HFFc6 (cell line): ENCODE measurements at places on chromosomes 12 and 14.
A peak's percentile ranks its signal among the peaks of the same experiment; 100 is the strongest.

GRCh38 chr14:56121816-56122215, 3.6 kb downstream of the PELI2 start:
- no peak for DNase-seq

DNA sequence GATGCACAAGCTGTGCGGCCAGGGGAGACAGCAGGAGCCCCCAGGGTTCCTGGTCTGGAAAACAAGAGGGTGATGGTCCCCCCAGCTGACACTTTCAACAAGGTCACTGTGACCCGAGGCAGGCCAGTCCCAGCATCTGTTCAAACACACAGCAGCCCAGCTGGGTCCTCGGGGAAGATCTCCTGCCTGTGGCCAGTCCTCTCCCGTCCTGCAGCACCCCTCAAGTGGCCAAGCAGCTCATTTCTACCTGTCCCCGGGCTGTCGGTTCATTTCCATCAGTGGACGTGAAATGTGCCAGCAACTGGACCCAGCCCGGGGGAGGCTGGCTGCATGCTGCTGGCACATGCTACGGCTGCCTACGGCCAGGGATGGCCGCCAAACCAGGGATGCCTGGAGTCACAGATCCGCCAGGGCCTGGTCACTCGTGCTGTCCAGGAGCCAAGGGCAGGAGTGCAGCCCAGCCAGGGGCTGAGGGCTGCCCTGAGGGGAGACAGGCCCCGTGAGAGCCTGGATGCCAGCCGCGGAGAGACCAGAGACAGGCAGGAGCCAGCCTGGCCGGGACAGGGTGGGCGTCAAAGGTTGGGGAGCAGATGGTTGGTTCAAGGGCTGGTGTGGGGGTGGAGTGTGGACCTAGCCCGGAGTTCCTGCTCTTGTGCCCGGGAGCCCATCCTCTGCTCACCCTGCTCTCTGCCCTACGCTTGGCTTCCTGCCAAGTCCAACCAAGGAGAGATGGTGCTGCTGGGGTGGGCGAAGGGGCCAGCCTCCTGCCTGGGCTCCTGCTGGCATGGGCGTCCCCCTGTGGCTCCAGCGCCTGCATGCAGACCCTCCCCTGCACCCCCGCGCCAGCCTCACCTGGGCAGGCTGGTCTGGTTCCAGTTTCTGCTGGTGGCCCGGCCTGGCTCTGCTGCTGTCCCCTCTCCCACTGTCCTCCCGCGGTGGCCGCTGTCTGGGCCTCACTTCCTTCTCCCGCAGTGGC, 143.8 kb downstream of the ADGRD1 start:
- no peak for DNase-seq

DNA sequence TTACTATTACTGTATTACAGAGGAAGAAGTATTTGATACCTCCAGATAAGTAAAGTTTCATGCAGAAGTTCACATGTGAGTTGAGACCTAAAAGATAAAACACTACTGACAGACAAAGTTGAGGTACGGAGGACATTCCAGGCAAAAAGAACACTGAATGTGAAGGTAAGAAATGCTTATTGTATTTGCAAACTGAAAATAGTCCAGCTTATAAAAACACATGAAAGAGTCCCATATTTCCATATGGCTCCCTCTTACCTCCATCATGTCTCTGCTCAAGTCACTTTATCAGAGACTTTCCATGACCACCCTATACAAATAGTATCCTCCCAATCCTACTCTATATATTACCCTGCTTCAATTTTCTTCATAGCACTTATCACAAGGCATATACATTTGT, 35.8 kb downstream of the SENP1 start:
- DNase-seq = no peak

DNA sequence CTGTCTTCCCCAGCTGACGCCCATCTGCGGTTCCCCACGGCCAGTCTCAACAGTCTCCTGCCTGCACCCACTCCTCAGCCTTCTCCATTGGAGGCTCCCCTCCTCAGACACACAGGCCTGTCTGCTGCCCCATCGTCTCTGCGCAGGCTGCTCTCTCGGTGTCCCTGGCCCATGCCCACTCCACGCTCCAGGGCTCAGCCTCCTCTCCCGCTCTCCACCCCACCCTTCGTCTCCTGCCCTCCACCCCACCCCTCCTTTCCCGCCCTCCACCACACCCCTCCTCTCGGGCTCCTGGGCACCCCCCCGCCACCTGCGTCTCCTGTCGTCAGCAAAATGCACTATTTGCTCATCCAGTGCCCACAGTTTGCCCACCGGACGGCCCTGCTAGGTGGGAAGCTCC, 119.6 kb upstream of the DIO3 start:
- DNase-seq = no peak

GRCh38 chr12:14956024-14956891, 5.1 kb downstream of the ARHGDIB start:
- DNase-seq = no peak

- DNase-seq = peak; percentile 17
Measured at GRCh38 chr12:121494093-121494787, 86.6 kb downstream of the KDM2B start.

GRCh38 chr12:67939611-67940010, 49.6 kb upstream of the IFNG-AS1 start:
- no peak for DNase-seq

GRCh38 chr12:64383675-64384074, 6.9 kb downstream of the C12orf56 start:
- no peak for DNase-seq

DNA sequence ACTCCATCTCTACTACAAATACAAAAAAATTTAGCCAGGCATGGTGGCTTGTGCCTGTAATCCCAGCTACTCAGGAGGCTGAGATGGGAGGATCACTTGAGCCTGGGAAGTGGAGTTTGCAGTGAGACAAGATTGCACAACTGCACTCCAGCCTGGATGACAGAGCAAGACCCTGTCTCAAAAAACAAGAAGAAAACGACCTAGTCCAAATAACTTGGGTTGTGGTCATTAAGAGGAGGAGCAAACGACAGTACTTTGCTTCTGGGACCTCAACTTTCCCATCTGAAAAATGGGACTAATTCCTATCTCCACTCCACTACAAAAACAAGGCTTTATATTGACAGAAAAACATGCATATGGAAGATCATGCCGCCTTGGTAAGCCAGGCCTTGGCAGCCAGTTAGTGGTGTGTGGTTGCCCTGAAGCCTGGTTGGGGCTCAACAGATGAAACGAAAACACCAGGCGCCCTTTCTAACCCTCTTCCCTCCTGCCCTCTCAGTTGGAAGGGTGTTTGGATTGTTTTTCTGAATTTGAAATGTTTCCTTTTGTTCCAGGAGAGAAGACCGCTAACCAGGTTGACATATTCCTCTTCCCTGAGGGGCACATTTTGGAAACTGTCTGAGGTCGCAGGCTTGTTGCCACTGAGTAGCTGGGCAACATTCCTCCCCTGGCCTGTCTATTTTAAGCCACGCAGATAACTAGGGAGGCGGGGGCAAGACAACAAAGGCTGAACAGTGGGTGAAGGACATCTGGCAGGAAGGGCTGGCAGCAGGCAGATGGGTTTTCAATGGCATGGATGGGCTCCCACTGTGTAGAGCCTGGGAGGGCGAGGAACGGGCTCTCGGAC, 13.7 kb upstream of the VPS37B start:
- DNase-seq = no peak

DNA sequence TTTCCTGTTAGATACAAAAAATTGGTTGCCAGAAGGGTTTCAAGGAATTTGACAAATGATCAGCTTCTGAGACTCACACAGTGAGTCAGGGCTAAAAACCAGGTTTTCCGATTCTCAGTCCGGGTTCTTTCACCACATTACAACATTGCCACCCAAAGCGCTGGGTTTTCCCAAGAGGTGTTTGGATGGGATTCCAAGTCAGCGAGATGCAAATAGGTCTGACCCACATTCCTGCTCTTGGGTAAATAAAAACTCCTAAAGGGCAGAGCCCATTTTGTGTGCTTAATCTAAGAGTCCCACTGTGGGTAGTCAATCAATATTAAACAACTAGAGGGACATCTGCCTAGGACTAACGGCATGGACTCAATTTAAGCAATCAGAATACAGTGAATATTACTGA, 5.4 kb upstream of the RIC8B start:
- no peak for DNase-seq

GRCh38 chr12:120999191-121000120, 16.8 kb downstream of the C12orf43 start:
- no peak for DNase-seq

DNA sequence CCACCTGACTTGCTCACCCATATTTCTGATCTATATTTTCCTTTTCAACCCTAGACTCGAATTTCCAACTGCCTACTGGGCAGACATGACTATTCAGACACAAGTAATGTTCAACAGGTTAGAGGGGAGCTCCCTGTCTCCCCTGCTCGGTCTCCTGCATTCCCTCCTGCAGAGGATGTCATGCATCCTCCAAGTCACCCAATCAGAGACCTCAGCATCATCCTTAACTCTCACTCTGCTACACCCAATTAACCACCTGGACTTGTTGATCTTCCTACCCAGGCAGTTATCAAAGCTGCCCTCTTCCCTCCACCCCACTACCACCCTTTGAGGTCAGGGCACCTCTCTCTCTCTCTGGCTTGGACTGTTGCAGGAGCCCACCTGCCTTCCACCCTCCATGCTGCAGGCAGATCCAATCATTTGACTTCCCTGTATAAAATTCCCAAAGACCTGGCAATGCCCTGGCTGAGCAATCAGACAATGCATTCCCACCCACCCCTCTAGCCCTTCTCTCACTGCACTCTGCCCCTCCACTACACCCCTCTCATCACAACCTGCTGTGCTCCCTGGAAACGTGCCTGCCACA, 10.9 kb downstream of the FAIM2 start:
- no peak for DNase-seq

DNA sequence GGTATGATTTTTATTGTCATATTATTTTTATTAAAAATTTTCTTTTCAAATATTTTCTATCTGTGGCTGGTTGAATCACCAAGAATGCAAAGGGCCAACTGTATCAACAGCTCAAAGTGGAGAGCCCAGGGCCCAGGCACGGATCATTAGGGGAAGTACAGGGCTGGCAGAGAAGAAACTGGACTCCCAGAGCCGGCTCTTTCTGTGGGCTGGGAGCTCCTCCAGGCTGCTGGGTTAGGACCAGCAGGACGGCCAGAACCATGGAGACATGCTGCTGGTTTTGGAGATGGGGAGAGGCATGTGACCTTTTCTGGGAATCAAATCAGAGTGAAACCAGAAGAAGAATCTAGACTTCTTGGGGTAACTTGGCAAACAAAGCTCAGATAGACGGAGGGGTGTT, 220.5 kb downstream of the CACNA1C start:
- peak; percentile 40 for DNase-seq

- DNase-seq = no peak
Measured at GRCh38 chr14:100748944-100749343, 22.3 kb downstream of the DLK1 start.

- no peak for DNase-seq
Measured at GRCh38 chr12:127963933-127964332, 303.0 kb upstream of the TMEM132C start.

- DNase-seq = no peak
Measured at GRCh38 chr12:111260732-111261131, 108.2 kb downstream of the PHETA1 start.

GRCh38 chr12:119307747-119308146, 26.8 kb upstream of the CCDC60 start:
- DNase-seq = no peak

DNA sequence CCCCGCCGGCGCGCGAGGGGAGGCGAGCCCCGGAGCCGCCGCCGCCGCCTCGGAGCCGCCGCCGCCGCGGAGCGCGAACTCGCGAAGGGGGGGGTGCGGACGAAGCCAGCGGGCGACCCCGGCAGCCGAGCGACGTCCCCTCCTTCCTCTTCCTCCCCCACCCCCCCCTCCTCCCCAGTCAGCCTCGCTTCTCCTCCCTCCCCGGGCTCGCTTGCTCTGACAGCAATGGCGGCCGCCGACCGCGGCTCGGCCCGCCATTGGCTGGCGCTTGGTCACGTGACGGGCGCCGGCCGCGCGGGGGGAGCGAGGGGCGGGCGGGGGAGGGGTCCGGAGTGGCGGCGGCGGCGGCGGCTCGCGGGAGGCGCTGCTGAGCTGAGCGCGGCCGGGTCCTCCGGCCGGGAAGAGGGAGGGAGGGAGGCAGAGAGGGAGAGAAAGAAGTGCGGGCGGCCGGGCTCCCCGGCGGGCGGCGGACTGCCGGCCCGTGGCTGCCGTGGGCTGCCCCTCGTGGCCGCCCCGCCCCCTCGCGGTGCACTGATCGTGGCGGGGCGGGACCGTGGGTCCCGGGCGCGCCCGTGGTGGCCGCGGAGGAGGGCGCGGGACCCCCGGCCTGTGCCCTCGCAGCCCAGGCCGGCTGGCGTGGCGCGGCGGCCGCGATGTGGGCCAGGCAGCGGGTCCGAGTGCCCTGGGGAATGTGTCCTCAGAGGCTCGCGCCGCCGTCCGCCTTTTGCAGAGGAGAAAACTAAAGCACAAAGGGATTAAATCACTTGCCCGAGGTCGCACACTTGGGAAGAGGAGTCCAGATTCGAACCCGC, at the start of gene MED13L:
TSS of gene MED13L (minus strand) at position 227 of the 812 bp plus-strand sequence. CDS start 562 bp downstream, outside the sequence.
- DNase-seq = peak; percentile 79

- DNase-seq = no peak
Measured at GRCh38 chr12:108152170-108152538, 23.1 kb downstream of the WSCD2 start.

DNA sequence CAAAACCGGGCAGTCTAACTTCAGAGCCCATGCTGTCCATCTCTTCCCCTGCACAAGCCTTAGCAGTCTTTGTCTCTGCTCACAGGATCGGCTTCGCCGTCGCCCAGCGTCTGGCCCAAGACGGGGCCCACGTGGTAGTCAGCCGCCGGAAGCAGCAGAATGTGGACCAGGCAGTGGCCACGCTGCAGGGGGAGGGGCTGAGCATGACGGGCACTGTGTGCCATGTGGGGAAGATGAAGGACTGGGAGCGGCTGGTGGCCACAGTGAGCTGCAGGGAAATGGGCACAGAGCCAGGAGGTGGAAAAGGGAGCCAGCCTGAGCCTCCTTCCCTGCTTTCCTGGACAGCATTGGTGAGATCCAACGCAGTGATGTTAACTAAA, 14.2 kb upstream of the CARMIL3 start:
- DNase-seq = no peak

DNA sequence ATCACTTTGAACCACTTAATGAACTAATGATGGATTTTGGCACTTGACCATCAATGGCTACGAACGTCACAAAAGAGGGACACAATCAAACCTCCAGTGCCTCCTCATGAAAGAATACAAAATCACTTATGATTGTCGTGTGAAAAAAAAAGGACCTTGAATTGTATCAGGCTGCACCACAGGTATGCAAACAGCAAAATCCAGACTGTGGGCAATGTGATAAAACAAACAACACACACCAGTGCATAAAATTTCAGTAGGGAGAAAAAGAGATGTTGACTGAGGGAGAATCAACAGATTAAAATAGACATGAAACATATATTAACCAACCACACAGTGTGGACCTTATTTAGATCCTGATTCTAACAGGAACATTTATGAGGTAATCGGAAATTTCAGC, 2.6 kb downstream of the TSPAN8 start:
- no peak for DNase-seq
